Brain microvascular endothelial cell (primary cell): ENCODE measurements at places on chromosomes 5 and 9.

DNA sequence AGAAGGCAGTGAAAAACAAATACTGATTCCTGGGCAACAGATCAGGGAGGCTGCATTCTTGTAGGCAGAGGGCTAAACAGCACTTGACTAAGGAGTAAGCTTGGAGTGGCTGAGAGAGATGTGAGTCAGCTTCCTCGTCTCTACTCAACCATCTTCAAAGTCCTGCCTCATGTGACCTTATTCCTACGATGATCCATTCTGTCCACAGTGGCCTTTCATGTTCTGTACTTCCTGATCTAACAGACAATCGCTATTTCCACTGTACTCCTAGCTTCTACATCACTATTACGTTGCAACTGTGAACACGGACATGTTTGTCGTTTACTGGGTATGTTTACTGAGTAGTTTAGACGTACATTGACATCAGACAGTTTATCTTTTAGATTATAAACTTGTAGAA lies 365.4 kb downstream of the ARL15 start:
- DNase-seq = peak; percentile 36

DNA sequence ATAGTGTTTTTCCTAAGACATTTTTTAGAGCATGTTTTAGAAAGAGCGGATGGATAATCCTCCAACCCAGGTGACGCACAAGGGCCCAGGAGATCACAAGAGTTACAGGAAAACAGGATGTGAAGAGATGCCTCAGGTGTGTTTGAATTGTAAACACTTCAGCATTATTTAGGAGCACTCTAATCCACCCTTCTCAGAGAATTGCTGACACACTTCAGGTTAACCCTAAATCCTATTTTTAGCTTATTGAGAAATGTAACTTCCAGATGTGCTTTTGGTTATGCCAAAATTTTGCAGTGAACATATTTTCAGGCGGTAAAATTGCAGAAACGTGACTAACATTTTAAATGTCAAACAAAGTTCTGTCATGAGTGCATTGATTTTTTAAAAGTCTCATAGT lies 755.4 kb upstream of the CTNND2 start:
- no peak for DNase-seq

DNA sequence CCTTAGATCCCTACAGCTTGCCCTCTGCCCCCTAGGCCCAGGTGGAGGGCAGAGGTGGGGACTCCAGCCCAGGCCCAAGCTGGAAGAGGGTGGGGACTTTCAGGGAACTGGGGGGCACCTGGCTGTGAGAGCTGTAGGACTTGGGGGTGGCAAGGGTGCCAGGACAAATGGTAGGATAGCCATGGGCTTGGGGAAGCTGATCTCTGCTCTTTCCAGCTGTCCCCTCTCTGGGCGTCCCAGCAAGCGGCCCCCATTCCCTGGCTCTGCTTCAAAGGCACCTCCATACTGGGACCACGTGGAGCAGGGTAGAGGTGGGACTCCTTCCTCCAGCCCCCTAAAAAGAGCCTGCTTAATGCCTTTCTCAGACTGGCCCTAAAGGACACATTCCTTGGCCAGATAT lies 385 bp downstream of the LTC4S start:
- DNase-seq = no peak

GRCh38 chr5:151740958-151741373 lies 17.5 kb downstream of the ATOX1 start:
- peak; percentile 57 for DNase-seq

- DNase-seq = no peak
Observed at GRCh38 chr9:90983394-90983793, 181.8 kb downstream of the SYK start.

DNA sequence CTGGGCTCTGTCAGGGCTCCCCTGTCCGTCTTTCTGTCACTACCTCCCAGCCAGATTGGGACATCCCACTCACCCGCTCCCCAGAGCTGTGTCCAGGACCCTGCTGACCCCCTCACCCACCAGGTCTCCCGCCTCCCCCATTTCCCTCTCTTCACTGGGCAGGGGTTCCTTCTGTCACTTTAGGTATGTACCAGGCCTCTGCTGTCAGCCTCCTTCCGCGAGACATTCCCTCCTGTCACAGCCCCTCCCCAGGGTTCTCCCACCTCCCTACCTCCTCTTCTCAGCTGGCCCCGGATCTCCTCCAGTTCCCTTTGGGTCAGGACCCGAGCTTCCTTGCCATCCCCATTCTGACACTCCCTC lies 488 bp downstream of the POLR1E start:
- DNase-seq = no peak

GRCh38 chr9:6910497-6910896 lies 152.7 kb downstream of the KDM4C start:
- DNase-seq = no peak

DNA sequence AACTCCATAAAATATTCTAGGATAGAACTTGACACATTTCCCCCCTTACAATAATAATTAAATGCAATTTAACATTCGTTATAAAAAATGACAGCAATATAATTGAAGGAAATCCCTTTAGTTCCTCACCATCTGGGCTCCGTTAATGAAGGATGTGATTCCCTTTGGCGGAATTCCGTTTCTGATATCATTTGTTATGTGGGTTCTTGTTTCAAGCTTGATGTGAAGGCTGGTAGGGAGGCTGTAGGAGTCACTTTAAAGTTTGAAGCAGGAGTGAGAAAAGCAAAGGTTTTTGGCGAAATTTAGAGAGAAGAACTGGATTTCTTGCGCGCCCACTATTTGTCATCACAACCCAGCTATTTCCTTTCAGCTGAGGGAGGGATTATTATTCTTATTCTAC lies 4.0 kb downstream of the RGS7BP start:
- no peak for DNase-seq

DNA sequence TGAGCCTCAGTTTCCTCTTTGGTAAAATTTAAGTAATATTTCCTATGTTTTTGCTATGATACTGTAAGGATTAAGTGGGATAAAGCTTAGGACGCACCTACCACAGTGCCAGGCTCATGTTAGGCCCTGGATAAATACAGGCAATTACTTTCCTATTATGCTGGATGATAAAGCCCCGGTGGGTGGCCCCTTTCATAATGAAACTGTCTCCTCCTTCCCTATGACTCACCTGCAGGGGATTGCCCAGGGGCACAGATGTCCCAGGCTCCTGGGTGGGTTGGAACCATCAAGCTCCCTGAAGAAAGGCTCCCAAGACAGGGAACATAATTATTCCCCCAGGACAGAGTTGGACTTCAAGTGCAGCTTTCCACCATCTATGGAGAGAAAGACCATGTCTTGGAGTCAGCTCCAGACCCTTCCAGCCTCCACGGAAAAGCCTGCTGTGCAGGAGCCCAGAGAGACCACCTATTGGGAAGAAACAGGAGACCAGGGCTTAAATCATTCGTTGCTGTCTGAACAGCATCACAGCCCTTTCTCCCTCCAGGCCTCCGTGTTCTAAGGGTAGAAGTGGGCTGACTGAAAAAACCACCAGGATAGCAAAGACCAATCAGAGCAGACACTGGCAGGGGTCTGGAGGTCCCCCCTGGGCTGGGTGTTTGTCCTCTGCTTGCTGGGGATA lies 43.2 kb upstream of the FOXE1 start:
- DNase-seq = no peak

DNA sequence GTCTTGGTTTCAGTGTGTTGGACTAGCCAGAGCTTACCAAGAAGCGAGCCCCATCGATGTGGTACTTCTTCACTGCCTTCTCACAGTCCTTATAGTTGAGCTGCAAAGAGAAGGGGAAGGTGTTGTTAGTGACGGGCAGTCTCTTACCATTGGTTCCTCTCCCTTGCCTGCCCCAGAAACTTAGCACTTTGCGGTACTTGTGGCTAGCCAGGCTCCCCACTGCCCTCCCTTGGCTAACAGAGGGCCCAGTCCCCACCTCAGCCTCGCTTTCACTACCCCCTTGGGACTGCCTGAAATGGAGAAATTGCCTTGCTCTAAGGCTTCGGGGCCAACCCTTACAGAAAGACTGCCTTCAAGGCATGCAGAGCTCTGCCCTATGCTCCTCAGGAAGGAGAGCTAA lies 4.3 kb downstream of the LCP2 start:
- DNase-seq = no peak

DNA sequence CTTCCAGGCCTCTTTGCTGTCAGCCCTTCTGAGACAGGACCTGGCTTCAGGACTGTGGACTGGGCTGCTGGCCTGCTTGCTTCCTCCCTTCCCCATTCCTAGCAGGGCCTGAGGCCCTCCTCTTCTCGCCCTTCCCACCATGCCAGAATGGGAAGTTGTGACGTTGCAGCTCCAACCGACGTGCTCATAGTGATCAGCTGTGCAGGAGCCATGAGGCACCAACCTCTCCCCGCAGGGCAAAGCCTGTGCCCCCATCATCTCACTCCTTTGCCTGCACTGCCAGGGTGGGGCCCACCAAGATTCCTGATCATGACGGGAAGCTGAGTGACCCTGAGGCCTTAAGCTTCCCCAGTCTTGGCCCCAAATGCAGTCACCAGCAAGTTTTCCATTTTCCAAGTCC lies 45.1 kb upstream of the GARNL3 start:
- DNase-seq = no peak

- no peak for DNase-seq
Observed at GRCh38 chr5:124921694-124922093, 175.3 kb upstream of the ZNF608 start.

DNA sequence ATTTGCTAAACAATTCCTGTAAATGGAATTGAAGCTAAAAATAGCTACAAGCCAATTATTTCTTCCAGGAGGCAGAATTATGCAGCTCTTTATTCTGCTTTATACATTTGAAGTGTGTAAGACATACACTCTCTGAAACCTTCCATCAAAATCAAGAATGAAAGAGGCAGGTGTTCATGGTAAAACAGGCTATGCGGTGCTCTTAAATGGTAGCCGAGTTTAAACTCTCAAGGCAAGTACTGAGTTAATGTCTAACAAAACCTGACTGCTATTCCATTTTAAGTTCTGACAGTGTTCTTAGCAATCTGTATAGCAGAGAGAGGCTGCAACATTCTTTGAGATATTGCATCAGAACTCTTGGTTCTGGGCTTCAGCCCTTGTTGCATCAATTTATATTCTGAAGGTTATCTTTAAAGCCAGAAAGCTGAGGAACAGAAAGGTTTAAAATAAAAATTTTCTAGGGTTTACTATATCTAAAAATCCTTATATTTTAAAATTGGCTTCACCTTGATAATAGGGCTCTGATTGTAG lies 248.3 kb upstream of the CCNG1 start:
- no peak for DNase-seq

DNA sequence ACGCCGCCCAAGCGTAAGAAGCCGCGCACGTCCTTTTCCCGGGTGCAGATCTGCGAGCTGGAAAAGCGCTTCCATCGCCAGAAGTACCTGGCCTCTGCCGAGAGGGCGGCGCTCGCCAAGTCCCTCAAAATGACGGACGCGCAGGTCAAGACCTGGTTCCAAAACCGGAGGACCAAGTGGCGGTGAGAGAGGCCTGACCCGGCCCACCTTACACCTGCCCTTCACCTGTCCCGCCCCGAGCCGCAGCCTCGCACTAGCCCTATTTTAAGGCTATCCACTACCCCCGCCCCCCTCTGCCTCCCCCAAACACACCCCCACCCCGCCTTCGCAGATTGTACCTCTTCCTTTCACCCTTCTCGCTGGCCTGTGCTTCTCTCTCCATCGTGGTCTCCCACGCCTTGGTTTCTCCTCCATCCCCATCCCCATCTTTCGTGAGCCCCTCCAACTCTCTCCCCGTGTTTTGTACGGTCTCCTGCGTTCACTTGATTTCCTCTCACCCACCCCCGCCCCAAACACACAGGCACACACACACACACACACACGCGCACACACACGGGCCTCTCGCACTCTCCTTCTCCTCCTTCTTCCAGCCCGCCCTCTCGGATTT lies 1.3 kb downstream of the TLX3 start:
- DNase-seq = no peak

GRCh38 chr5:99379187-99379586 lies 450.4 kb upstream of the CHD1 start:
- no peak for DNase-seq

- DNase-seq = no peak
Observed at GRCh38 chr9:85168412-85168811, 498.9 kb downstream of the NTRK2 start.
